Stimulated activated CD8-positive, alpha-beta memory T cell treated with anti-CD3 and anti-CD28 coated beads, Interleukin-7, amount 100 ng/mL, for 1 hour (primary cell): ENCODE measurements at places on chromosomes 1 and 21.

DNA sequence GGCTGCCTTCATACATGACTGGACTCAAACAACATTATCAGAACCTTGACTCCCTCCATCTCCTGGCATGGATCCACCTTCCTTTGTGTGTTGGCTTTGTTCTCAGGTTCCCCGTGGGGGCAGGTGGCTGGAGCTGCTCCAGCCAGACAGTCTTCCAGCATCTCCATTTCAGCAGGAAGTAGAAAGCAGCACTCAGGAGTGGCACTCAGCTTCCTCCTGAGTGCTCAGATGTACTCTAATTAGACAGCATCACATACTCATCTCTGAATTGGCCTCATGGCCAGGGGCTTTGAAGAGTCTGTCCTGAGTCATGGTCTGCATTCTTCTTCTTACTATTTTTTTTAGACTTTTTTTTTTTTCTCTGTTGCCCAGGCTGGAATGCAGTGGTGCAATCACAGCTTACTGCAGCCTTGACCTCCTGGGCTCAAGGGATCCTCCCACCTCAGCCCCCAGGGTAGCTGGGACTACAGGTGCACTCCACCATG lies 27.9 kb downstream of the OVAAL start:
- no peak for DNase-seq

GRCh38 chr1:10629816-10630571 lies 155.2 kb downstream of the PEX14 start:
- DNase-seq = no peak

DNA sequence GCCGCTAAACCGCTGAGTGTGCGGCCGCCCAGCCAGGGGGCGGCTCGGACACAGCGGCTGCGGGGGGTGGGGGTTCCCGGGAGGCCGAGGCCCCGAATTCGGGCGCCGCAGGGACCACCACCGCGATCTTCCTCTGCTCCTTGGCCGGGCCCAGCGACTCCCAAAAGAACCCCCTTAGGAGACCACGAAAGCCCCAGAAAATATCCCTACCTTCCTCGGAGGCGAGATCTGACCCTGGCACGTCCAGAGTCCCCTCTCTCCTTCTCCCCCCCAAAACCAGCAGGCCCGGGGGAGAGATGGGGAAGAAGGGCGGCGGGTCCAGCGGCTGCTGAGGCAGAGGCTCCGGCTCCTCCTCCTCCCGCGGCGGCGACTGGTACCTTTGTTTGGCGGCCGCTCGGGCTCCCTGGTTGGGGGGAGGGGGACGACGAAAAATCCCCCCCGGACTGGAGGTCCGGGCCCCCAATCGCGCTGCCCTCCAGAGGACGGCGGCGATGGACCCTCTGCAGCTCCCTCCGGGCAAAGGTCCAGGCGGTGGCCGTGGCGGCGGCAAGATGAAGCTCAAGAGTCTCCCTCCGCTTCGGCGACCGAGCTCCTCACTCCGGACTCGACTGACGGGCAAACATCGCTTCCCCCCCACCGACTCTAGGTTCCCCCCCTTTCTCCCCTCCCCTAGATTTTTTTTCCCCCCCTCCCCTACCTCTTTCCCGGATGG lies at the start of gene ARID4B:
Gene ARID4B, minus strand, starts transcription at position 621 of the 712 bp plus-strand sequence. CDS start 1,260 bp downstream, outside the sequence.
- DNase-seq = no peak

- DNase-seq = no peak
Observed at GRCh38 chr1:236065509-236066005, 667 bp upstream of the NID1 start.

GRCh38 chr1:109357616-109358015 lies 40.1 kb downstream of the SORT1 start:
- no peak for DNase-seq

- no peak for DNase-seq
Observed at GRCh38 chr1:39976732-39977131, 21.8 kb downstream of the MFSD2A start.

- DNase-seq = no peak
Observed at GRCh38 chr1:37994886-37995566, 5.2 kb upstream of the SF3A3 start.

DNA sequence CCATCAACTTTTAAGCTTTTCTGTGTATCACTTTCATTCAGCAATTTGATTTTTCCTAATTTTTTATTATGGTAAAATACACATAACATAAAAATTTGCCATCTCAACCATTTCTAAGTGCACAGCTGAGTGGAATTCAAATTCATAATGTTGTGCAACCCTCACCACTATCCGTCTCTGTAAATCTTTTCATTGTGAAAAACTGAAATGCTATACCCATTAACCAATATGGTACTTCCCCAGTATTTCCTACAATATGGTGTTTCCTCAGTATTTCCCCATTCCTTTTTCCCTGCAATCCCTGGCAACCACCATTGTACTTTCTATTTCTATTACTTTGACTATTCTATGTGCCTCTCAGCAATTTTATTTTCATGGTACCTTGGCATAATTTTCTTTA lies 6.8 kb downstream of the STPG1 start:
- DNase-seq = no peak

- DNase-seq = no peak
Observed at GRCh38 chr21:37849506-37850102, 66.7 kb downstream of the KCNJ6 start.

DNA sequence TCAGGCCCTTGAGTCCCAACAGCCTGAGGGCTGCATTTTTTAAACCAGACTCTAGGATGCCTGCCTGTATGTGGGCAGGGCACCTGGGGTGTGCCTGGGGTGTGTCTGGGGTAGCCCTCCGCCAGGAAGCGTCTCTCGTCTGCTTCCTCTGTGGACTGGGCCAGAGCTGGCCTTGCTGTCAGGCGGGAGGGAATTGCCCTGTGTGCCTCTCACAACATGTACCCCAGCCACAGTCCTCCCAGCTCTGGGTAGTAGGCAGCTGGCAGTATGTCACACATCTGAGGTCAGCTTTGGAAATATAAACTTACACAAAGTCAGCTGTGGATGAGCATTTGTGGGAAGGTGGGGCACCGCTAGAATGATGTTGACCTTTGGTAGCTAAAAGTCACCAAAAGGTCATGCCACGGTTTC lies 13.0 kb downstream of the TRAF5 start:
- DNase-seq = no peak

- no peak for DNase-seq
Observed at GRCh38 chr1:246784621-246785493, 60.6 kb downstream of the SCCPDH start.

- no peak for DNase-seq
Observed at GRCh38 chr1:28927648-28928313, 13.4 kb downstream of the EPB41 start.

GRCh38 chr21:36166705-36167104 lies 10.1 kb downstream of the DOP1B start:
- DNase-seq = no peak

- no peak for DNase-seq
Observed at GRCh38 chr1:223118418-223118817, 24.6 kb downstream of the TLR5 start.

DNA sequence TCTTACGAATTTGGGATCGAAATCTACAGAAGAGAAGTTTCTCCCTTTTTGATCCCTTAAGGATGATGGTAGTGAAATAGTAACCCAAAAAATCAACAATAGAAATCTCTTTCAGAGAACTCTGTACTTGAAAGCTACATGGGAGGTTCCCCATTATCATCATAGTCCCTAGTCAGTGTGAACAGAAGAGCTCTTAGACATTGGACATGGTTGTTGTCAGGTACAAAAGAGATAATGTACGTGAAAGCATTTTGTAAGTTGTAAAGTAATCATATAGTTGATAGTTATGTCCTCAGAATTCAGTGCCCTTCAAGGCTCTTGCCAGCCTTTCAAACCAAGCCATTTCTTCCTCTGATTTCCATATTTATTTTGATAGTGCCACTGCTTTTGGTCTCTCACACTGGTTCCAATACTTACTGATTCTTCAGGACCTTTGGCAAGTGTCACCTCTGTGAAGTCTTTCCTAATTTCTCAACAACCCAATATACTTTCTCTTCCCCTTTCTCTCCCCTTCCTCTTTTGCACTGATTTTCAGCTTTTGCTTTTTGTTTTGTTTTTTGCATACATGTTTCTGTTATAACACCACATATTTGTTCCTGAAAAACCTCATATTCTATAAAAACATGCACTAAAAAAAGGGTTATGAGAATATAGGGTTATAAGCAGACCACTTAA lies 22.4 kb downstream of the VPS45 start:
- no peak for DNase-seq

GRCh38 chr1:116365857-116366256 lies 7.2 kb upstream of the ATP1A1 start:
- no peak for DNase-seq

GRCh38 chr1:204493984-204494280 lies 673 bp downstream of the PIK3C2B start:
- DNase-seq = peak; percentile 21

- DNase-seq = no peak
Observed at GRCh38 chr1:197912739-197913494, 4.3 kb upstream of the LHX9 start.

- no peak for DNase-seq
Observed at GRCh38 chr1:39261712-39262221, 57.3 kb downstream of the MACF1 start.

DNA sequence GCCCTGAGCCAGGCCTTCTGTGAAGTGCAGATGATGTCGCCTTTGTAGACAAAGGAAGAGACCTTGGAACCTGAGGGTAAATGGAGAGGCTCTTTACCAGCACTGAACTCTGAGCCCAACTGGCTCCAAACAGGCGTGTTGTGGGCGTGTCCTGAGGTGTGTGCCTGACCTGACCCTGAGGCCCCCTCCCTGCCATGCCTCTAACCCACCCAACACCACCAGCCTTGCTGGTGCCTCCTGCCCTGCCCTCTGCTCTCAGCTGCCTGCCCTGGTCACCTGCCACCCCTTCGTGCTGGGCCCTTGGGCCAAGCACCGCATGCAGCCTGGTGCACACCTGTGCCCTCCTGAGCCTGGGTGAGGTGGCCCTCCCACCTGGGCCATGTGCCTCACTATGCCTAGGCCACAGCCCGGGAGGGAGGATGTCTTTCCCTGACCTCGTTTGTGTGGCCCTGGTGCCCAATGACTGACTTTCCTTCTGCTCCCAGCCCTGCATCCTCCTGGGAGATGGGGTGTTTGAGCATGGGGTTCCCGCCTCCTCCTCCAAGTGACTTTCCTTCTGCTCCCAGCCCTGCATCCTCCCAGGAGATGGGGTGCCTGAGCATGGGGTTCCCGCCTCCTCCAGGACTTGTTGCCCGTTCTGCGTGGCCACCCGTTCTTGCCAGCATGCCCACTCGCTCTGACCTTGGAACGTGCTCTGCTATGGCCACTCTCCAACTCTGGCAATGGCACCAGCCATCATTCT lies 157.0 kb downstream of the PCBP3 start:
- no peak for DNase-seq

- no peak for DNase-seq
Observed at GRCh38 chr1:174974711-174975119, 25.0 kb upstream of the CACYBP start.

DNA sequence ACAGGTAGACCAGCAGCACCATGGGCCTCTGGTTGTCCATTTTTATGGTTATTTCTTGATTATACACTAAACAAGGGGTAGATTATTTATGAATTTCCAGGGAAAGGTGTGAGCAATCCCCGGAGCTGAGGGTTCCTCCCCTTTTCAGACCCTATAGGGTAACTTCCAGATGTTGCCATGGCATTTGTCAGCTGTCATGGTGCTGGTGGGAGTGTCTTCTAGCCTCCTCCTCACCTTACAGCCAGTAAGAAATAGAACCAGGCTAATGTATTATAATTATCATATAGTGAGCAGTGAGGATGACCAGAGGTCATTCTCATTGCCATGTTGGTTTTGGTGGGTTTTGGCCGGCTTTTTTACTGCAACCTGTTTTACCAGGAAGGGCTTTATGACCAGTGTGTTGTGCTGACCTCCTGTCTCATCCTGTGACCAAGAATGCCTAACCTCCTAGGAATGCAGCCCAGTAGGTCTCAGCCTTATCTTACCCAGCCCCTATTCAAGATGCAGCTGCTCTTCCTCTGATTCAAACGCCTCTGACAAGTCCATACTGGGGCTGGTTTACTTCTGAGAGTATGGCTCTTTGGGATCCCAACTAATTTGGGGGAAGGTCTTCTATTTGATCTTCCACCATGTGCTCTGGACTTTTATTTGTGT lies 13.5 kb upstream of the TINAGL1 start:
- DNase-seq = no peak

DNA sequence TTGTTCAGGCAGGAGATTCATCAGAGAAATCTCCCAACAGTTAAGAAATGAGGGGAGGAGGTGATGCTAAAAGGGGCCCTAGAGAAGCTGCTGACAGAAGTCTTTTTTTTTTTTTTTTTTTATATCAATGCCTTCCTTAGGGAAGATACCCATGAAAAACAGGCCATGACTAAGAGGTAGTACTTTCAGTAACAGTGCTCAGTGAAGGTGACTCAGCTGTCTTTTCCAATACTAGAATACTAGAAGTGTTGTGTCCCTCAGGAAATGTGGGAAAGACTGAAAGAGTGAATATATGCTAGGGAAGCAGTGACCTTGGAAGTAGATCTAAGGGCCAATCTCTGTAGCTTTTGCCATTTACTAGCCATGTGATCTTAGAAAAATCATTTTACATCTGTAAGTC lies 52.4 kb upstream of the SLFNL1 start:
- DNase-seq = no peak

GRCh38 chr1:178451529-178451928 lies 45.2 kb downstream of the CLEC20A start:
- no peak for DNase-seq

DNA sequence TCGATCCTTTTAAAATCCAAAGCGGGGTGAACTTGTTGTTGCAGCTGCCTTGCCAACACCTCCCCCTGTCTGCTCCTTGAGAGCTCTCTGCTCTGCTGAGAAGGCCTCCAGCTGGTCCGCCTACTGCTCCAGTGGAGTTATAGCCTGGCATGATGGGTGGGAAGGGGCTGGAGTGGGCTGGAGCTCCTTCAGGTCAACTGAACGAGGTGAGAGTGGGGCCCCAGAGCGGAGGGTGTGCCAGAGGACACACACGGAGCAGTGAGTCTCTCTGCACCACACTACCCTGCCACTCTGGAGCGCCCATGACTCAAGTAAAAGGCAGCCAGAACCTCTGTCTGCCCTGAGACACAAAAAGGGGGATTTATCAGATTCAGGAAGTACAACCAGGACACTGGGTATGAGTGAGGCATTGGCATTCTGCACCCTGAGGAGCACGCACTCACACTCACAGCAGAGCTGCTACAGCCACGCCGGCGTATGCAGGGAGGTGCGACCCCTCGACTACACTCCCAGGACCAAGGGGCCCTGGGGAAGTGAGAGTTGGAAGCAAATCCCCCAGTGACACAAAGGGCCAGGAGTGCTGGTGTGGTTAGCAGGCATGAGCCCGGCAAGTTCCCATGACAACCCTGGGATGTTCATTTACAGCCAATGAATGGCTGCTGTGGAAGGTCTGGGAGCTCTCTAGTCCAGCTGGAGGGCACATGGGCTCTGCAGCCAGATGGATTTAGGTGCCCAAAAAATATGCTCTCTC lies 28.0 kb upstream of the EVA1B start:
- no peak for DNase-seq
